Activated CD8-positive, alpha-beta memory T cell treated with anti-CD3 and anti-CD28 coated beads for 24 hours (primary cell): ENCODE measurements at places on chromosomes 12 and 14.

DNA sequence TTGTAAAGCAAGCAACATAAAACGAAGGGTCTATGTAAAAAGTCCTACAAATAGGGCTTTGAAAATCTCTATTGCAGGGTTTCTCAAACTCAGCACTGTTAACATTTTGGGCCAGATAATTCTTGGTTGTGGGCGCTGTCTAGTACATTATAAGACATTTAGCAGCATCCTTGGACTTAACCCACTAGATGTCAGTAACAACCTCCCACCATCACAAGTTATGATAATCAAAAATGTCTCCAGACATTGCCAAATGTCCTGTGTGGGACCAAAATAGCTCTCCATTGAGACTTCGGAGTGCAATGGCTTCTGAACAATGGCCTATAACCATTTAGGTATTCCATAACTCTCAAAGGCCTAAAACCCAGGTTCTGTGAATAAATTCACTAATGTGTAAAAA, 22.9 kb upstream of the DHRS7 start:
- DNase-seq: no peak

GRCh38 chr12:128619263-128619662, 204.5 kb downstream of the SLC15A4 start:
- DNase-seq: no peak

GRCh38 chr12:64009321-64010068, 165.0 kb downstream of the SRGAP1 start:
- DNase-seq: no peak

- DNase-seq: no peak
Observed at GRCh38 chr12:40225337-40225983, 663 bp downstream of the LRRK2 start.

- no peak for DNase-seq
Observed at GRCh38 chr14:32078858-32079216, 1.7 kb downstream of the ARHGAP5 start.

DNA sequence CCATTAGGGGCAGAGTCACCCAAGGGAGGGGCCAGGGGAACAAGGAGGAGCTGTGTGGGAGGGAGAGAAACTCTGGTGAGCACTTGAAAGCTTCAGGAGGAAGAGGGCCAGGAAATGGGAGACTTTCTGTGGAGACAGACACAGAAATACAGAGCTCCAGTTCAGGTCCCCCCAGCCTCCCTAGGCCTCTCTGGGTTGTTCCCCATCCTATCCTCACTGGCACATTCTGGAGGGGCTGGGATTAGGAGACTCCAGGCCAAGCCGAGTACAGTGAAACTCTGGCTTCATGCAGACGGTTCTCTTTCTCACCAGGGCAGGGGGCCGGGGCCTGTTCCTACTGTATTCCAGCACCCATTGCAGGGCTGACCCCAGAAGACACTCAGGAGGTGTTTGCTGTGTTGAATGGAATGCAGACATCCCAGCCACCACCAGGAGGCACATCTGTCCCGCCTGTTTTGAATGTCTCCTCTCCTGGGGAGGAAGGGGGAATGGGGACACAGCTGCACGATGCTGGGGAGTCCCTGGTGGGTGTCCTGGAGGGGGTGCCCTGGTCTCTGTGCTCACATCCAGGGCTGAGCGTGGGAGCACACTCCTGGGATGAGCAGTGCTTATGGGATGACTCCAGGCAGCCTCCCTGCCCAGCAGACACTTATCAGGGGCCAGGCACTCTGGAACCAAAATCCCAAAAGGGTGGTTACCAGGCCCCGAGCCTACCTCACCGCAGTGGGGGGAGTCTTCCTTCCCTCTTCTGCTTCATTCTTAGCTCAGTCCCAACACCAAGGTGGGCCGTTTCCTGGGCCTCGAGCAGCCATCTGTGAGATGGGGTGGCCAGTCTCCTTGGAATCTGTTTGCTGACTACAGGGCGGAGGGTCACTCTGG, 5.5 kb upstream of the KRT84 start:
- DNase-seq: no peak

- no peak for DNase-seq
Observed at GRCh38 chr14:32472512-32473463, 143.7 kb downstream of the AKAP6 start.

DNA sequence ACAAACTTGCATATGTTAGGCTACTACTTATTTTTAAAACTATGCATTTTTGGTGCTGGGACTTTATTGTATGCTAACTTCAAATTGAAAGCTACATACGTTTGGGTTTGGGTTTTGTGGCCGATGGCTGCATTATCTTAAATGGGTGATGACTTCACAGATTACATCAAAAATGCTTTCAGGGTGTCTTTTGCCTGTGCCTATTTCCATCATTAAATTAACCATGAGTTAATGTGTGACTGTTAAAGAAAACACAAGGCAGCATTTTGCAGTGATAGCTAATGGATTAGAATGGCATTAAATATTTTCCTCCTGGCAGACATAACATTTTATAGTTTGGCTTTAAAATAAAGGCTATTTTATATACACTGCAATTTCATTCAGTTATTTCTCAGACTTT, 352.3 kb downstream of the EGLN3 start:
- DNase-seq: no peak

DNA sequence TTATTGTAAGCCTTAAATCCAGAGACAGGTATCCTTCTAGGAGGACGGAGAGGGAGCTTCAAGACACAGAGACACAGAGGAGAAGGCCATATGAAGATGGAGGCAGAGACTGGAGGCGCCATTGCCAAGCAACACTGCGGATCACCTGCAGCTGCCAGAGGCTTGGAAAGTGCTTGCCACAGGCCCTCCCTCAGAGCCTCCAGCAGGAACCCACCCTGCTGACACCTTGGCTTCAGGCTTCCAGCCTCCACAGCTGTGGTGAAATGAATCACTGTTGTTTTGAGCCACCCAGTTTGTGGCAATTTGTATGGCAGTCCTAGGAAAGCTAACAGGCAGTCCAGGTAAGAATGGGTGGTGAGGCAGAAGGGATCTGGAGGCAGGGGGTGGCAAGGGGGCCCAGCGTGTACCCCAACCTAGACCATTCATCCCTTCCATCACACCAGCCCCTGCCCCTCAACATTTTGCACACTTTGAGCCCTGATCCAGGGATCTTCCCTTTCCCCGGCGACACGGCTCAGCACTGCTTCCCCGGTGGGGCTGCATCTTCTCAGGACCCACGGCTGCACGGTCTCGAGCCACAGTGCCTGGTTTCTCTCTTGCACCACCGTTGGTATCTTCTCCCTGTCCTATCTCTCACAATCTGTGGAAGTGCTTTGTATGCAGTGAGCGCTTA, 22.3 kb upstream of the BCDIN3D start:
- DNase-seq: no peak

DNA sequence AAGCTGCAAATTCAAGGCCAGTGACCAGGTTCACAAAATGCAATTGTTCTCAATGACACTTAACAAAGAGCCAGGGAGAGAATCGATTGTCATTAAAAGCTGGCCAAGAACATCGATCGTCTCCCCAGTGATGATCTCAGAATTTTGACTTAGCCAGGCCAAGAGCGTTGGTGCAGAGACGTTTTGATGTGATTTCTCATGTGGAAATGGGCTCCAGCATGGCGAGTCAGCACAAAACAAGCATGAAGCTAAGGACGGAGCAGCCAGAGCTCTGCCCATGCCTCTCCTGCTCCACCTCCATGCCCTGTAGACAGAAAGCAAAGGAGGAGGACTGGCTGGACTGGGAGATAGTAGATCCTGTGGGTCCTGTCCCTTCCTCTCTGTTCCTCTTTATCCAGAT, 270.8 kb downstream of the FOXN3 start:
- no peak for DNase-seq

DNA sequence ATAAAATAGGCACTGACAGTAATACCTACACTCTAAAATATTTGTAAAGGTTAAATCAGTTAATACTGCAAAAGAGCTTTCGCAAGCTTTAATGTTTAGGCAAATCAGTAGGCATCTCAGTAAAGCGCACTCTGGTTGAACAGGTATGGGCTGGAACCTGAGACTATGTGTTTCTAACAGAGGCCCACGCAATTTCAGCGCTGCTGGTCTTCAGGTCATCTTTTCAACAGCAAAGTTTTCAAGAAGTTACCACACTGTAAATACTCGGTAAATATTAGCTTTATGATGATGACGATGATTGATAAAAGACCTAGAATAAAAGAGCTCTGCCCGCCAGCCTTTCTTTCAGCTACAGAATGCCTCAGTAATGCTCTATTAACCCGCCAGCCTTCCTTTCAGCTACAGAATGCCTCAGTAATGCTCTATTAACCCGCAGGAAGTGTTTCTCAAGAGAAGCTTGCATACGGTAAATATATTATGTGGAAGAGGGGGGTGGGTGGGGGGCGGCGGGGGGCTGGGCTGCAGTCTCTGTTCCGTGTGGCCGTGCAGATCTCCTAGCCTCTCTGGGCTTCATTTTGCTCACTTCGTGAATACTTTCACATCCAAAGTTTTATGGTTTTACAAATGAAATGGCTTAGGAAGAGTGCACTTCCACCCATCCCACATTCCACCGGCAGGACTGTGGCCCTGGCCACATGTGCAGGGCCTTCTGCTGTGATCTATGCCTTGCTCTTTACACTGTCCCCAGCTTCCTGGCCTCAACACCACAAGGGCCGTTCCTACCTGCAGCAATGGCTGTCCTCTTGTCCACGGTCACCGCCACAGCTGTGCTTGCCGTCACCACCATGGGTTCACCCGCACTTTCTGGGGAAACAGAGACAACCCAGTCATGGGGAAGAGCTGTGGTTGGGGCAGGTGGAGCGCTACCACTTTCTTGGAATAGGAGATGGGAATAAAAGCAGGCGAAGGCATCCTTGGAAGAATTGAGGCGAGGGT, 19.9 kb downstream of the LRTM2 start:
- no peak for DNase-seq

DNA sequence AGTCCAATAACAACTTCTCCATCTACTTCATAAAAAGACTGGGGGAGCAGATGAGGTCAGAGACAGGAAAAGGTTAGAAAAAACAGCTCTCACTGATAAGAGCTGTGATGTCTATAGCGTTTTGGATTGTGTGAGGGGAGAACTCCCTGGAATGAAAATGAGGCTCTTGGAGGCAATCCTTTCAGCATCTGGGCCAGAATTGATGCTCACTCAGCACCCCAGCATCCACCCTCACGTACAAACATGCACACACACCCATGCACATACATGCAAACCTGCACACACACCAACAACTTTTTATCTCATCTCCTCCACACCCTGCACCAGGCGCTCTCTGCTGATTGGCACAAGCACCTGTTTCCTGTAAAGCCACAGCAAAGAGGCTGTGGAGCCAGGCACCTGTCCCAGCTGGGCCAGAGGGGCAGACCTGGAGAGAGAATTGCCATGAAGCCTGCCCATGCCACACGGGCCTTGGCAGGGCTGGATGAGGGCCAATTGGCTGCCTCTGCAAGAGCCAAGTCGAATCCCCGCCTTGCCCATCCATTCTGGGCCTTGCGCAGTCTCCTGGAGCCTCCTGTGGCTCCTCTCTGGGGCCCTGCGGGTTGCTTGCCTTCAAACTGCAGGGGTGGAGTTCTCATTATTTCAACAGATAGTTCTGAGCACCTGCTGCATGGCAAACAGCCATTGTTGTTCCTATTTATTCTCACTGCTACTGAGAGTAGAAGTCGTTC, 53.1 kb downstream of the SYNE3 start:
- DNase-seq: peak; percentile 65

DNA sequence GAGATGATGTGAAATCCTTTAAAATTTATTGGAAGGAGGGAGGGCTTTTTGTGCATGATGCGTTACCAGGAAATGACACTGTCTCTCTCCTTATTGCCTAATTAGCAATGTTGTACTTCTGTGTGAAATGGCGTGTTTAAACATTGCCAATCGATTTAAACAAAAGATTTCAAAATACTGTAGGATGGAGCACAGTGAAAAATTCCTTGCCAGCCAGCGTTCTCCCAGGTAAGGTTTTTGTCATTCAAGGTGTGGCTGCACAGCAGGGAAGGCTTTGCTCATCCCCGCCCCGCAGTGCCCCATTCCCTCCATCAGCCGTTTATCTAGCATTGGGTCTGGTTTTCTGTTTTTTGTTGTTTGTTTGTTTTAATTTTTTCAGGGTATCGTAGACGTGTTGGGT, 137.3 kb downstream of the CACNA1C start:
- DNase-seq: no peak

- no peak for DNase-seq
Observed at GRCh38 chr12:52641468-52641867, 10.5 kb downstream of the KRT2 start.

- no peak for DNase-seq
Observed at GRCh38 chr14:82724316-82724715, 1190.7 kb upstream of the SEL1L start.

DNA sequence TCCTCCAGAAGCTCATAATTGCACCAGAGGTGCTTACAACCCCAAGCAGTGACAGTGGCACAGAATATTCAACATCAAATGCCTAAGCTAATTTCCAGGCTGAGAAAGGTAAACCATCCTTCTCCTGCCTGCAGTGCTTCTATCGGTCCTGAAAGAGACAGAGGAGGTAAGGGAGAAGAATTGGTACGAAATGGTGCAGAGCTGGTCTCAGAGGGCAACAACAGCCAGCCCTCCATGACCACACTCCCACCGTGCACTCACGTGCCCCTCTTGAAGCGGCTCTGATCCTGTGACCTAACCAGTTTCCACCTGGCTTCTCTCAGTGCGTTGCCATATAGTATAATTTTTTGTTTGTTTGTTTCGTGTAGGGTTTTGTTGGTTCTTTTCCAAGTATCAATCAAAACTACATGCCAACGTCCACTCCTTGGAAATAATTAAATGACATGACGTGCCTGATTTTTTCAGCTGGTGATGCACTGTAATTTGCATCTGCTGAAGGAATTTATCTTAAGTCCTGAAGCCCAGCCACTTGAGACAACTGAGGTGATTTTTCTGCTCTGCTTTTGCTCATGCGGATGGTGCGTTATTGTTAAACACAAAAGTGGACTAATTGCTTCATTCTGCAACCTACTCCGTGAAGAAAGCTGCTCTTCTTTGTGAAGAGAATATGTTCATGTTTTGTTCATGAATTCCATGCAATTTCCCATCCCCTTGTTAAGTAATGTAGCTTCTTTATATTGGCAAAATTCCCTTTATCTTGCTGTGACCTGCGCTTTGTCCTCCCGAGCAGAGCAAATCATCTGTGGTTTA, 1.3 kb upstream of the ATP2A2 start:
- DNase-seq: no peak

- no peak for DNase-seq
Observed at GRCh38 chr12:97643924-97644323, 181.3 kb downstream of the RMST start.

- no peak for DNase-seq
Observed at GRCh38 chr14:33611405-33612196, 339.3 kb downstream of the EGLN3 start.
